Epithelial cell of prostate (primary cell): ENCODE measurements at places on chromosomes 5 and 9.

GRCh38 chr5:148653836-148654781, at the start of gene HTR4:
TSS of gene HTR4 (minus strand) at chr5:148654527. CDS start at chr5:148637014, 17,513 bp downstream.
- no peak for DNase-seq

DNA sequence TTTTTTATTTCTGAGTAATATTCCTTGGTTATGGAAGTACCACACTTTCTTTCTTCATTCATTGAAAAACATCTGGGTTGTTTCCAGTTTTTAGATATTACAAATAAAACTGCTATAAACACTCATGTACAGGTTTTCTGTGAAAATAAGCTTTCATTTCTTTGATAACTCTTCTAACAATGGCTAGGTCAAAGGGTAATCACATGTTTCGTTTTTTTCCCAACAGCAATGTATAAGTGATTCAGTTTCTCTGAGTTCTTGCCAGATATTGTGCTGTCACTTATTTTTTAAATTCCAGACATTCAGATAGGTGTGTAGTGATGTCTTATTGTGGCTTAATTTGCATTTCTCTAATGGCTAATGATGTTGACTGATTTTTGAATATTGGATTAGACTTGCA, 16.7 kb upstream of the TNPO1 start:
- no peak for DNase-seq

DNA sequence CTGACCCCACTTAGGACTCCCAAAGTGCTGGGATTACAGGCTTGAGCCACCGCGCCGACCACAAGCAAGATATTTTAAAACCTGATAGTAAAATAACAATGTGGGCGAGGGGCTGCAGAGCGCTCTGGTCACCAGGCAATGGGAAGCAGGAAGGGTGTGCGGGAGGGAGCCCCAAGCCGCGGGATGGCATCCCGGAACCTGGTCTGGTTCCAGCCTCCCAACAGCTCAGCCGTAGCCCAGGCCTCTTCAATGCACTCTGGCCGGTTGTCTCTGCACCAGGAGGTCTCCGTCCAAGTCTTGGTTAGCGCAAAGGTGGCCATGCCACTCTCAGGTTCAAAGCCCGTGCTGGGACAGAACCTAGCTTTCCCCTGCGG, 694 bp upstream of the UAP1L1 start:
- no peak for DNase-seq

- no peak for DNase-seq
Observed at GRCh38 chr5:67030289-67031056, 166.1 kb downstream of the CD180 start.

- DNase-seq = peak; percentile 26
Observed at GRCh38 chr5:94240993-94241651, 377.3 kb downstream of the KIAA0825 start.

- DNase-seq = no peak
Observed at GRCh38 chr9:82149501-82149946, 161.0 kb downstream of the SPATA31D1 start.

DNA sequence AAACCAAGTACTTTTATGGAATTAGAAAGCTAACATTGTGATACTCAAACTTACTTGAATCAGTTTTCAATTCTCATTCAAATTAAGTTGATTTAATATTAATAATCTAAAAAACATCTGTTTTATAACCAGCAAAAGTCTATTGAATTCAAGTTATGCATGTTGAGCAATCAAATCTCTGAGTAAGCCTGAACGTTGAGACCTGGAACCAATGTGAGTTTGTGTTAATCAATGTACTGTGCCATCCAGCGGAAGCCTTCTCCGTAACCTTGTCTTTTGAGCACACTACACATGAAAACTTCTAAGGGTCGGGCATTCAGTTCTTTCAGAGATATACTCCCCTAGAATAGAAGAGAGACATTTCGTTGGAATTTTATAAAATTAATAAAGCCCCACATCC, 25.9 kb downstream of the SAR1B start:
- no peak for DNase-seq

GRCh38 chr5:171080186-171080938, 218.5 kb downstream of the RANBP17 start:
- no peak for DNase-seq

- DNase-seq = no peak
Observed at GRCh38 chr5:79567926-79568549, 44.2 kb upstream of the TENT2 start.

- DNase-seq = no peak
Observed at GRCh38 chr9:1490341-1491232, 440.4 kb downstream of the DMRT2 start.

GRCh38 chr9:2286825-2287455, 271.8 kb downstream of the SMARCA2 start:
- DNase-seq = no peak

DNA sequence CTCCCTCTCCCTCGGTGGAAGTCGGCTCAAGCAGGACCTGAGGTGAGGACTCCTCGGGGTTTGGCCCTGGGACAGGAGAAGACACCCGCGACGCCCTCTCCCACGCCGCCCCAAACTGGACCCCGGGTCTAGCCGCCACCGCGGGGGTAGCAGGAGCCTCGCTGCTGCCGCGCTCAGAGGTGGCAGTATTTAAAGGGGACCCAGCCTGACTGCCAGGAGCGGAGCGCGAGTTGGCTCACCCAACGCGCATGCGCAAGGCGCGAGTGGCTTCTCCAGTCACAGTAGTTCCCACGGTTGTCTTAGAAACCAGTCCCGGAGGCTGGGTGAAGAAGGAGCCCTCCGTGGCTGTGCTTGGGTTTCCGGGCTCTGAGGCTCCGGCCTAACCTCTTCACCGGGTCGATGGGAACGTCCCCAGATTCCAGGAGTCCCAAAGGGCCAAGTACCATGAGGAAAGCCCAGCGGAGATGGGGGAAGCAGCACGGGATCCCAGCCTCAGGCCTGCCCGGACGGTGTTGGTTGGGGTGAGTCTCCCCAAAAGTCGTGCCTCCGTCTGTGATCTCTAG, 477.8 kb downstream of the SPATA31A7 start:
- DNase-seq = no peak

GRCh38 chr9:132783006-132783405, 95.1 kb downstream of the AK8 start:
- DNase-seq = no peak

- no peak for DNase-seq
Observed at GRCh38 chr5:78497573-78498533, 137.4 kb downstream of the SCAMP1 start.

DNA sequence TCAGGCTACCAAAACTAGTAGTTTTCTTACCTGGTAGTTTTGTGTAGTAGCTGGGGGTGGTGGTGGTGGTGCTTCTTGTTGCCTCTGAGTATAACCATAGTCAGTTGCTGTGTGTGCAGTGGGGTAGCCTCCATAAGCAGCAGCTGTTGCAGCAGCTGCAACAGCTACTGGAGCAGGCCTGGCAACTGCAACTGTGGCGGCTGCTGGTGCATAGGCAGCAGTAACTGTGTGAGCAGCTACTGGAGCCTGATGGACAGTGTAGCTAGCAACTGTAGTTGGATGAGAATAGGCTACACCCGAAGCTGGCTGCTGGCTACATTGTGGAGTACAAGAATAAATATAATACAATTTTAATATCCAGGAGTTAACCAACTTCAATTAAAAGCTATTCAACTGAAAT, 24.7 kb downstream of the ZFR start:
- no peak for DNase-seq

- no peak for DNase-seq
Observed at GRCh38 chr5:31415009-31415923, 116.6 kb downstream of the DROSHA start.

DNA sequence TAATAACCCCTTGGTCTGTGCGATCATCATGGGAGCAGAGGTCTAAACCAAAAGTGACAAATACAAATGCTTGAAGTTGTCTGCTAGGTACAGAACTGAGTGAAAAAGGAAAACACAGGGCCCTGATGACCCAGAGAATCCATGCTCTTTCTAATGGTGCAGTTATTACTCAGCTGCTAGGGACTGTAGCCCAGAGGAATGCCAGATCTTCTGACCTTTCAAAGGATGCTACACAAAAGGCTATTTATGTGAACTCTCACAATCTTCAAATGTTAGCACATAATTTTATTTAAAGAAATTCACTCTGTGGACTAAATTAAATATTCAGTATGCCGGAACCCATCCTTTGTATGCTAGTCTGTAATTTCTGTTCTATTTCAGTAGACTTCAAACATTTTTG, 79.9 kb downstream of the PRR16 start:
- no peak for DNase-seq

- DNase-seq = no peak
Observed at GRCh38 chr9:70506159-70506558, 91.7 kb upstream of the KLF9 start.

- DNase-seq = peak; percentile 3
Observed at GRCh38 chr5:158084292-158084691, 225.3 kb upstream of the CLINT1 start.

- no peak for DNase-seq
Observed at GRCh38 chr5:155053501-155053900, 39.9 kb downstream of the KIF4B start.

- DNase-seq = no peak
Observed at GRCh38 chr5:60794691-60795090, 49.4 kb downstream of the ELOVL7 start.

- no peak for DNase-seq
Observed at GRCh38 chr9:27212621-27213020, 84.3 kb downstream of the EQTN start.

DNA sequence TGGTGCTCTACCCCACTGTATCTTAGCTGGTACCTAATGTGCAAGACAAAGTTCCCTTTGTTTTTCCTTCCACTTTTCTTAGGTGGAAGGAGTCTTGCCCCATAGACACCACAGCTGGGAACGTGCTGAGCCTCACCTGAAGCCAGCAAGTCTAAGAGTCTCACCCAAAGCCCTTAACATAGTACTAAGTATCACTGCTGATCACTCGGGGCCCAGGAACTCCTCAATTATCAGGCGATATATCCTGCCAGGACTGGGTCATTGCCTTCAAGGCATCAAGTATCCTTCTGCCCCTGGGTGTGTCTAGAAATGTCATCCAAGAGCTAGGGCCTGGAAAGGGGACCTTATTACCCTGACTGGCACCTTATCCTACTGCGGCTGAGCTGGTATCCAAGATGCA, 123.9 kb downstream of the PTPRD start:
- no peak for DNase-seq

DNA sequence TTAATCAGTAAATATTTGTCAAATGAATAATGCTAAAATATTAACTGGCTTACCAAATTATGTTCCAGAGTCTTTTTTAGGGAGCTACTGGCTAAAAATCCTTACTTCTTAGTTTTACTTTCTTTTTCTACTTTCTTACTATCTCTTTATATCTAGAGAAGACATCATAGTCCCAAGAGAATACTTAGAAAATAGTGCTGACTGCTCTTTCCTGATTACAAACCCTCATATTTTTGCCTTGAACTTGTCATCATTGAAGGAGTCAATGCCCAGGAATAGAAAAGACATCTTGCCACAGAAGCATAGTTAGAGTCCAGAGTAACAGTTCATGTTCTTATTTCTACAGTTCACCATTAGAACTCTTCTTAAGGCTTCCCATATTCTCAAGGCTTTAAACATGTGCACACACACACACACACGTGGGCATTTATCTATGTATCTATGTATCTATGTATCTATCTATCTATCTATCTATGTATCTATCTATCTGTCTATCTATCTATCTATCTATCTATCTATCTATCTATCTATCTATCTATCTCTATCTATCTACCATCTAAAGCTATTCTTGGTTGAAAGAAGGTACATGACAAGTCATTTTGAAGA, 654.3 kb downstream of the ANXA1 start:
- no peak for DNase-seq

DNA sequence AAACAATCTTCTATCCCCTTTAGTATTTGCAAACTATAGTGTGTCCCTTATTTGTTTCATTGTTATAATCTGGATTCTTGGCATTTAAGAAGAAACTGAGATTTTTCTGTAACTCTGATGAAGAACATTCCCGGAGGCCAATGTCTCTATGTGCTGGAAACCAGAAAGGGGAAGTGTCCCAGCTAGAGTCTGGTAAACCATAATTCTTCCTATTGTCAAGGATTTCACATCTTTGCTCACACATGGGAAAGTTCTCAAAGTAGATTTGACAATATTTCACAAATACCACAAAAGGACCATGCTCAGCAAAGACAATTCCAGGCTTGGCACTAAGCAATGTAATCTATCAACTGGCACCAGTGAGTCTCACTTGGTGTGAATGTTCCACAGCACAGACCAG, 146.8 kb downstream of the MUSK start:
- no peak for DNase-seq

- no peak for DNase-seq
Observed at GRCh38 chr5:142856269-142856782, 86.1 kb downstream of the ARHGAP26 start.

- DNase-seq = no peak
Observed at GRCh38 chr5:141389153-141390042, 1.9 kb downstream of the PCDHGB4 start.

GRCh38 chr9:116223926-116224325, 70.3 kb downstream of the PAPPA start:
- no peak for DNase-seq

DNA sequence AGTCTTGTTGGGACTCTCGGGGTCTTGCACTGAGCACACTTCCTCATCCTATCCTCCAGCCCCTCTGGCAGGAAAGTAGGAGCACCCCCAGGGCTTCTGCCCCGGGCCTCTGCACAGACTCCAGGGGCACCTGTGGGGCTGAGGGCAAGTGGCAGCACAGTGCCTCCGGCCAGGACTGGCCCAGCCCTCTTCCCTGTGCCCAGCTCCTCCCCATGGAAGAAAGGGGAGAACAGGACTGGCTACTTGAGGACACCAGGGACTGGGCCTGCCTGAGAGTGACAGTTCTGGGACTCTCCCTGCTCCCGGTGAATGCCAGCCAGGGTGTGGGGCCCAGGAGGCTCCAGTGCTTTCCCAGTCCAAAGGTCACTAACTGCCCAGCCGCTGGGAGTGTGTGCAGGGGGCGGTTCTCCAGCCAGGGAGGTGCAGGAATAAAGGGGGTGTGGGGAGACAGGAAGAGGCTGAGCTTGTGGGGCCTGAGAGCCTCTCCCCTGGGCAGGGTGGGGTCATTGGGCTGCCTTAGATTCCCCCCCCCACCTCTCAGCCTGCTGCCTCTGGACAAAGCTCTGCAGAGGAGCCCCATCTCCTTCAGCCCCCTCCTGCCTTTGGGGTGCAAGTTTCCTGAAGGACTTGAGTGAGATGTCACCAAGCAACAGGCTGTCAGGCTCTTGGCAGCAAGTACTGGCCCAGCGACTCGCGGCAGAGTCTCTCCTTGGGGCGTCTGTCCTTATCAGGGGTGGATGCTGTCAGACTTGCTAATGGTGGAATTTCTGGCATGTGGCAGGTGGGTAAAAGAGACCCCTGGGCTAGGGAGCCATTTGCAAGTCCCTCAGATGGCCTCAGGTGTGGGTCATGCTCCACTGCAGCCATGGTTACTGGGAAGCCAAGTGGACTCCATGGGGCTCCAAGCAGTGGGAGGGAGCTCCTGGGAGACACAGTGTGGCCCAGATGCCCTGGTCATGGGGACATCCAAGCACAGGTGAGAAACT, 19.1 kb upstream of the JADE2 start:
- DNase-seq = no peak
